ENCODE measurements at places on chromosomes 3 and 15.

DNA sequence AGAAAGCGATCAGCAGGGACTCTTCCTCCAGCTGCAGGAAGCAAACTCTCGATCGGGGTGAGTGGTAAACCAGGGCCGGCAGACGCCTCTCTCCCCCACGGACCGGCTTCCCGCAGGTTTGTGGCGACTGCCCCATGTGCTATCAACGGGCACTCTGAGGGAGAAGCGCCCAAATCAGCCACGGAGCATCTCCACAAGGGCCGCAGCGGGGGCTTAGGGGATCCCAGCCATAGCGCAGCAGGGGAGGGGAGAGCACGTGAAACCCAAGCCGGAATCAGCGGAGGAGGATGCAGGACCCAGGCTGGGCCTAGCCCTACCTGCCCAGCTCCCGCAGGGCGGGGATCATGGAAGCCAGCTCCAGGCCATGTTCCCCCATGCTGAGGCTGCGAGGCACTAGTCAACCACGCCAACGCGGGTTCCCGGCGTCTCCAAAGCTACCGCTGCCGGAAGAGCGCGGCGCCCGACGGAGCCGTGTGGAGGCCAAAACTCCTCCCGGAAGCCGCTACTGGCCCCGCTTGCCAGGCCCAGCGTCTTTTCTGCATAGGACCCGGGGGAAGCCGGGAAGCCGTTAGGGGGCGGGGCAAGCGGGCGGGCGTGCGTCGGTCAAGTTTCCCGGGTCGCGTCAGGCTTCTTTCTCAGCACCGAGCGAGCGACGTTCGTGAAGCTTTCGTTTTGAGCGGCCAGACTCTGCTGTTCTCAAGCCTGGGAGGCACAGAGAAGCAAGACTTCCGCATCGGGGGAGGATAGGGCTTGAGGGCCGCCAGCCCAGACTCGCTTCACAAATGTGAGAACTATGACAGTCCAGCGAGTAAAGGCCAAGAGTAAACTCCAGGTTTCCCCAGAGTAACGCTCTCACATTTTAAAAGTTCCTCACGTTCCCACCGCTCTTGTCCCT, at the start of gene ATR:
ATR (minus strand) TSS at position 405 of the 895 bp plus-strand sequence; CDS start at position 376, 29 bp downstream.
- peak; percentile 91 for DNase-seq

DNA sequence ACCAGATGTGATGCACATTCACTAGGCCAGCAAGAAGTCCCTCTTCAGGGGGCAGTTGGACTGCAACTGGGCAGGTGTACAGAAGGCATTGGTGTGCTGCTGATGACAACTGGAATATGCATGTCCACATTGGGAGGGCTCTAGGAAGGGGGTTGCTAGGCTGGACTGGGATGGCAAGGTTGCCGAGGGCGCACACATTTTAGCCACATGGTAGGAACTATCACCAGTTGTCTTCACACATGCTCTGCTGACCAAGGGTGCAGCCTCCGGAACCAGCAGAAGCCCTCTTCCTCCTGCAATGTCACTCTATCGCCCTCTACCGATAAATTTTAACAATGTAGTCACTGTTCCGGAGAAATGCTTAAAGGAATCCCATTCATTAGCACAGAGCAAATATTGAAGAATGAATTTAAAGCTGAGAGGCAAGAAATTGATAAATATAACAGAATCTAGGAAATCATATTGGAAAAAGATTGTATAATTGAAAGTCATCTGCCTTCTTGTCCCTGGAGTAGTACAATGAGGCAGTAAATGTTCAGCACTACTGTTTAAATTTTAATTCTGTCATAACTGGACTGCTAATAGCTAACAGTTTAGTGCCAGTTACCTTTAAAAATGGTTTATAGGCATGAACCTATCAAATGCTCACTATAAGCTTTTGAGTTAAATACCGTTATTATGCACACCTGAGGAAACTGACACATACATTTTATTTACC, 22.6 kb upstream of the LYSMD4 start:
- no peak for DNase-seq

- DNase-seq: no peak
Observed at GRCh38 chr3:140902791-140903190, 38.8 kb upstream of the SLC25A36 start.

- DNase-seq: no peak
Observed at GRCh38 chr3:171649911-171650592, 160.2 kb downstream of the PLD1 start.

GRCh38 chr3:55490276-55490913, 3.3 kb upstream of the WNT5A start:
- DNase-seq: no peak

- no peak for DNase-seq
Observed at GRCh38 chr15:39248204-39248603, 332.7 kb upstream of the THBS1 start.

DNA sequence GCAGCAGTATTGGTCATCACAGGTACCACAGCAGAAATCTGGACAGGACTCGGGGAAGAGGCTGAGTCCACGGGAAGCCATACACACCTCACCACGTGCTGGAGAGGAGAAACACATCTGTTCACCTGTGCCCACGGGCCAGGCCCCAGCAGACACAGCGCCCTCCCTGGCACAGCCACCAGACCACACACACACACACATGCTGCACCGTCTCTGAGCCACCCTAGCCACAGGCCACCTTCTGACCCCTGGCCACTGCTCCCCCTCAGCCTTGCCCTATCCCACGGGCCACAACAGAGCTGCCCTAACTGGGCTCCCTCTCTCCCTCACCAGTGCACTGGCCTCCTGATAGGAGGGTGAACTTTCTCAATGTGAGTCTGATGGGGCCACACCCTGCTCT, 2.8 kb downstream of the SHISA5 start:
- no peak for DNase-seq
